ENCODE measurements at places on chromosomes 2 and 18.

- no peak for DNase-seq
Measured at GRCh38 chr2:163348857-163349380, 386.9 kb downstream of the FIGN start.

GRCh38 chr2:109335631-109336176 lies 206.7 kb downstream of the SH3RF3 start:
- DNase-seq: peak; percentile 60

DNA sequence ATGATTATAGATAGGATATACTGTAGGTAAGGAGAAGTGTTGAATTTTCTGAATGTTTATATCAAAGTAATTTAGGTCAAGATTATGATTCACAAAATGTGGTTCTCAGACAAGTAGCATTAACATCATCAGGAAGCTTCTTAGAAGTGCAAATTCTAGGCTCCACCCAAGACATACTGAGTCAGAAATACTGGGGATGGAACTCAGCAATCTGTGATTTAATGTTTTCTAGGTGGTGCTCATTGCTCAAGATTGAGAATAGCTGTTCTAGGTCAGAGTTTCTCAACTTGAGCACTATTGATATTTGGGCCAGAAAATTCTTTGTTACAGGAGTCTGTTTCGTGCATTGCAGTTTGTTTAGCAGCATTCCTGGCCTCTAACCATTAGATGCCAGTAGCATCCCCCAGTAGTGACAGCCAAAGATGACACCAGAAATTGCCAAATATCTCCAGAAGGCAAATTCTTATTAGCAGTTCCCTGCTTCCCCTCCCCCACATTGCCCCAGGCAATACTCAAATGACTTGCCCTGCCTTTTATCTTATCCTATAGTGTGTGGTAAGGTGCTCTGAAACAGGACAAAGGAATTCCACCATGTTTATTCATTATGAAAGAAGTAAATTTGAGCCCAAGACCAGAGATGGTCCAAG lies 1001.2 kb downstream of the DPP10 start:
- no peak for DNase-seq

DNA sequence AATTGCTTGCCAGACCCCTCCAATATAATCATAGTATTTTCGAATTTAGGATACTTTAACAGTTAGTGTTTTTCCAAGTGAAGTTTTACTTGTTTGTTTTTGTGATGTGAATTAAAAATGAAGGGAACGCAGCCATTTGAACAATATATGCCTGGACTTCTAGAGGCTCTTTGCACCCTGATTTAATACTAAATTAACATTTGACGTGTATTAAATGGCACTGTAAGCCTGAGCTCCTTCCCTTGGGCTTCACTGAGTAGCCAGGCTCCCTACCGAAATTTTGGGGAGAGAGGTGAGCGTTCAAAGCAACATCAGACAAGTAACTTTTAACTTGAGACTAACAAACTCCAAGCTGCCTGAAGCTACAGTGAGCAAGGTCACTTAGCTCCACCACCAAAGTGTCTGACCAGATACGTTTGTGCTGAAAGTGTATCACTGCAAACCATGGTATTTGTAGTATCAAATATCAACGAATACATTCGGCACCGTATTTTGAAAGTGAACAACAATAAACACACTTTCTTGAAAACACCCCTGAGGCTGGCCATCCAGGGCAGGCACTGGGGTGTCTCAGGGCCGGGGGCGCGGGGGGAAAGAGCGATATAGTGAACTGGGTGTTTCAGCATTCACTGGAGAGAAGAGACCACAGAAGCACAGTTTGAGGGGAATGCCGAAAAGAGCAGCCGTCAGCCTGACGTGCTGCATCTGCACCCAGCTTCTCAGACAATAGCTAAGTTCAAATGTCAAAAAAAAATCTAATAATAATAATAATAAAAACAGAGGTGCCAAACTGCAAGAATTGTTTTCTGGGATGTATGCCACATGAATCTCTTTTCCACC lies 7.7 kb upstream of the POU3F3 start:
- DNase-seq: no peak

- DNase-seq: peak; percentile 38
Measured at GRCh38 chr2:8252997-8253694, 428.7 kb upstream of the ID2 start.

- no peak for DNase-seq
Measured at GRCh38 chr2:144240656-144241339, 279.1 kb downstream of the ZEB2 start.

DNA sequence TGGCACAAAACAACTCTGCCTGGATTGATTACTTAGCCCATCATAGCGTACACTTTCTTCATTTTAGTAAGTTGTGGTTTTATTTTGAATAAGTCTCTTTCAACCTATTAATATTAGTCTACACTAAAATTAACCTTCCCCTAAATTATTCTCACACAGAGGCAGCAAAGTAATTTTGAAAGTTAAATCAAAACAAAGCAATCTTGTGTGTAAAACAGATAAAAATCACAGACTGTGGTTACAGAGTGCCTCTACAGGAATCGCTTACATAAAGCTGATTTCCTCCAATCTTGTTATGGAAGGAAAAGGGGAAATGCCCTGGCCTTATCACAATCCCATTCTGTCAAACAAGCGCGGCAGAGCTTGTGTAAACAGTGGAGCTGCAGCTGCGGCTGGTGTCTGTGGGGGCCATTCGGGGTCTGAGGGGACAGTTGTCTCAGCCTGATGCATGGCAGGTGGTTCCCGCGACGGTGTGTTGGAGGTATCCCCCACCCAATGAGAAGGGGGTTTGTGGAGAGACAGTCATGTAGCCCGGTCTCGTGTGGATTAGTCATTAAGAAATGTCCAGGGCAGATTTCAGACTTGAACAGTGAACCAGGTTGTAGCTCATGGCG lies 42.1 kb downstream of the BCL2L11 start:
- no peak for DNase-seq

DNA sequence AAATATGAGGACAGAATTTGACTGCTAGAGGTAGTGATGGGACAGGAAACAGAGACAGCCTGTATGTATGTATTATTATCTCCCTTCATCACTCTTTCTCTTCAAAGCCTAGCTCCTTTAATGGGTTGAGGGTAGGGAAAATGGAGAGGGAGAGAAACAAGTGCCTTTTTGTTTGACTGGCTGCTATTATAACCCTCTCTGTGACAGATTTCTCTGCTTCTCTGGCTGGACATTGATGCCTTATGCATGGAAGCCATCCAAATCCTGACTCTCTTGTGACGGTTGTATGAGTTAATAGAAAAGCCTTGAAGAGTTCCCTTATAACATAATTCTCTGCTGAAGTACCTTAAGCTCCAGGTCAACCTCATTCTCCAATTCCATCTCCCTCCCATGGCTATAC lies 118.5 kb upstream of the COL5A2 start:
- DNase-seq: no peak

- peak; percentile 25 for DNase-seq
Measured at GRCh38 chr18:24075767-24076597, 61.4 kb downstream of the TTC39C start.

DNA sequence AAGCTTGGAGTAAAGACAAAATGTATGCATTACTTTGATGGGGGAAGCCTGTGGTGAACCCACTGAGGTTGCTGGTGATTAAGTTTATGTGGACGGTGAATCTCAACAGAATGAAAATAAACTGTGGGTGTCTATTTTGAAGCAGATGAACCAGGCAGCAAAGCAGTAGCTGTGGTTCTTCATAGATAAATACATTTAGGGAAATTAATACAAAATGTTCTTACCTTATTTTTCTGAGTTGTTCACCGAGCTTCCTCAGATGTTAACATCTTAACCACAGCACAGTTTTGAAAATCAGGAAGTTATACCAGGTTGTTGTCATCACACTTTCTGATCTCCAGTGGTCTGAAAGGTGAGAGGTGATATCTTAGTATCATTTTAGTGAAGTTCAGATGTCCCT lies 53.9 kb downstream of the NCK2 start:
- peak; percentile 56 for DNase-seq

DNA sequence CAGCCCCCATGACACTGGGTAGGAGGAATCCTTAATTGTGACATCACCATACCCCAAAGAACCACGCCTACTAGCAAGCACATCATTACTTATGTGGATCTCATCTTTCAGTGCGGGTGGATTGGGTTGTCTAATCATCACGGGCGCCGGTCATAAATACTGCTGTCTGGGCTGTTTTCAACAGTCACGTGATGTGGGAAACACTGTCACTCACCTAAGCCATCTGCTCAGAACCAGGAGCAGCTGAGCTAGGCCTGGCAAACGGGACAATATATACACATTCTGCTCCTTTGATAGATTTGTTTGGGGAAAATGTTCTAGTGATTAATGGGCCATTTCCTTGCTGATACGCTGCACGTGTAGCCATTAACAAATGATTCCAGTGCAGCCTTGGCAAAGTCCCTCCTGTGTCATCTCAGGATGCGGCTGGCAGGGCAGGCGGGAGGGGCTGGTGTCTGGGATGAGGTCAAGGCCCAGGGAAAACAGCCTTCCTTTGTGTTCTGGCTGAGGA lies 145.9 kb upstream of the COPS8 start:
- no peak for DNase-seq

DNA sequence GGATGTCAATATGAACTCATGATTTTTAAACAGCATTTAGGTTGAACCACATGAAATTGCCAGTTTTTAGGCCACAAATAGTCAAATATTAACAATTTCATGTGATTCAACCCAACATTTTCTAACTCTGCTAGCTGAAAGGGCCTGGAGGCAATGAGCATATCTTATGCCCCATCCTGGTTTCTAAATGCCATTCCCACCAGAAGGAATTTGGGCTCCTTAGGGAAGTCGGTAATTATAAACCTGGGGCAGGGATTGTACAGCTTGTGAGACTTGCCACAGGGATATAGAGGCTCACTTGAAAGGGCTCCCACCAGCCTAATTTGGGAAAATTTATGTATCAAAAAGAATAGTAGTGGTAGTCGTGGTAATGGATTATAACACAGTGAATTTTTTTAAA lies 178.4 kb upstream of the ALPP start:
- DNase-seq: no peak

DNA sequence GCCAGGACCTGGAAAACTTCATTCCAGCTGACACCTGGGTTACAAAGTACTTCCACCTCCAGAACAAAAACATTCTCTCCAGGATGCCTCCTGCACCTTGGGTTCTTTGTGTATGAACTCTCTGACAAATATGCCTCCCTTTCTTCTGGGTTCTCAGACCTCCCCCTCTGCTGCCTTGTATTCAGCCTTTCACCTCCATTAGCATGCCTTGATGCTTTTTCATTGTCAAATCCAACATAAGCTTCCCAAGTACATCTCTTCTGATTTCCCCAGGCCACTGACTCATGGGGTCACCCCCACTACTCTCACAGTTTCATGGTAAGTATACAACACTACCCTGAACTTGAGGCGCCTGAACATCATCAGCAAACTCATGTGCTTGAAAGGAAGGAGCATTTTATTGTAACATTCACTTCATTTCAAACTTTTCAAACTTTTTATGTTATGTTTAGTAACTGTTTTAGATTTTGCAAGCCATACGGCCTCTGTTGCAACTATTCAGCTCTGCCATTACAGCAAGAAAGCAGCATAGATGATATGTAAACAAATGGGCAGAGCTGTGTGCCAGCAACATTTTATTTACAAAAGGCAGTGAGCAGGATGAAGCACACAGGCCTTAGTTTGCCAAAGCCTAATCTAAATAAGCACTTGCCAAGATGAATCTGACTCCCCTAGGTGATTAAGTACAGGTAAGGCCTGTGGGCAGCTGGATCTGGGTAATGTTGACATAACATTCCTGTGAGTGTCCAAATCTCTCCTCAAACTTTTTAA lies 32.5 kb upstream of the MRPS9 start:
- no peak for DNase-seq

- no peak for DNase-seq
Measured at GRCh38 chr2:176128172-176128981, 1.1 kb upstream of the HOXD8 start.

DNA sequence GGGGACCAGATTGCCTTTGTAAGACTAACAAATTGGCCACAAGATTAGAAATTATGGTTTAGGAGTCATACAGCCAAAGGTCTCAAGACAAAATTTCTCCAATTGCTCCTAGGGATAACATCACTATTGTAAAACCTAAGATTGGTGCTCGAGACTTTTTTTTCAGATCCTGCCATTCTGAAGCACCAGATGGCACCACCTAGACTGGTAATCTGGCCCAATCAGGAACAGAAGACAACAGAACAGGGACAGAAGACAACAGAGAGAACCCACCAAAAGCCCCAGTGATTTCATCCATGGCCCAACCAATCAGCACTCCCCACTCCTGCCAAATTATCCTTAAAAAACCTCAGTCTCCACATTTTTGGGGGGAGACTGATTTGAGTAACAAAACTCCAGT lies 66.8 kb downstream of the LINC00305 start:
- no peak for DNase-seq

DNA sequence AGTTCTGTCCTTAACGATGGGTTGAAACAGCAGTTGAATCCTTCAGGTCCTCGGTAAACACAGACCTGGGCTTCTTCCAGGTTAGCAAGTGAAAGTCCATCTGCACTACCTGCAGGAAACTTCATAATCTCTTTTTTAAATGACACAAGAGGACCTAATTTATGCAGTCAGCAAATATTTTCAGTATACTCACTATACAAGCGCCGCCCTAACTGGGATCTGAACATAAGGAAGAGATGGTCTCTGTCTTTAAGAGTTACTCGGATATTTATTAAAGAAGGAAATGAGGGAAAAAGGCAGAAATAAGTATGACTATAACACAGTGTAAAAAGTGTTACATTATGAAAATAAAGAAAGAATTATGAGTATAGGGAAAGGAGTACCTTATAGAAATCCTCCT lies 103.3 kb downstream of the NBAS start:
- no peak for DNase-seq

GRCh38 chr2:224934526-224935188 lies 107.6 kb downstream of the DOCK10 start:
- no peak for DNase-seq

DNA sequence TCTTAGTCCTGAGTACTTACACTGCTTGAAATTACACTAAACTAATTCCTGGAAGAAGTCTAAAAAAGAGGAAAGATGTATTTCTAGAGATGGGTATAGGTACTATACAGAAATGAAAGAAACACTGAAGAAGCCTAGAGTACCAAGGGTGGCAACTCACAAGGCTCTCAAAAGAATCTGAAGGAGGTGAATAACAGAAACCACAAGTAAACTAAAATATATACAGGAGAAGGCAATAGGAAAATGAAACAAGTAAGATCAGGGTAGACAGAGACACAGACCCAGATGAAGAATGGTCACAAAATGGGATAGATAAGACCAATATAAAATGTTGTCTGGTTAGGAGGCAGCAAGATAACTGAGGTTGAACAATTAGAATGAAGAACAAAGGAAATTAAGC lies 59.9 kb downstream of the USP37 start:
- no peak for DNase-seq

- no peak for DNase-seq
Measured at GRCh38 chr2:170689481-170689880, 25.7 kb upstream of the SP5 start.

Data from DND-41 (cell line).